ENCODE measurements at places on chromosomes 7 and 10. TPM values are rescaled to one million over a fixed set of nuclear protein-coding genes. Genes with fewer than 3 reads are reported as not detected.

Gene LDB1
- 54.0 TPM for total RNA-seq

Gene KIN
- total RNA-seq, result 13.7 TPM

Gene LIPN
- not detected for total RNA-seq

Gene KIF5B
- 164 TPM for total RNA-seq

Gene UCN3
- not detected for total RNA-seq

Gene ADCY1
- 9.8 TPM for total RNA-seq

Gene LRRD1
- total RNA-seq, result 0.21 TPM

Gene LHFPL3
- not detected for total RNA-seq

Gene PILRA
- 1.1 TPM for total RNA-seq
